ENCODE measurements at places on chromosomes 12 and 14.

DNA sequence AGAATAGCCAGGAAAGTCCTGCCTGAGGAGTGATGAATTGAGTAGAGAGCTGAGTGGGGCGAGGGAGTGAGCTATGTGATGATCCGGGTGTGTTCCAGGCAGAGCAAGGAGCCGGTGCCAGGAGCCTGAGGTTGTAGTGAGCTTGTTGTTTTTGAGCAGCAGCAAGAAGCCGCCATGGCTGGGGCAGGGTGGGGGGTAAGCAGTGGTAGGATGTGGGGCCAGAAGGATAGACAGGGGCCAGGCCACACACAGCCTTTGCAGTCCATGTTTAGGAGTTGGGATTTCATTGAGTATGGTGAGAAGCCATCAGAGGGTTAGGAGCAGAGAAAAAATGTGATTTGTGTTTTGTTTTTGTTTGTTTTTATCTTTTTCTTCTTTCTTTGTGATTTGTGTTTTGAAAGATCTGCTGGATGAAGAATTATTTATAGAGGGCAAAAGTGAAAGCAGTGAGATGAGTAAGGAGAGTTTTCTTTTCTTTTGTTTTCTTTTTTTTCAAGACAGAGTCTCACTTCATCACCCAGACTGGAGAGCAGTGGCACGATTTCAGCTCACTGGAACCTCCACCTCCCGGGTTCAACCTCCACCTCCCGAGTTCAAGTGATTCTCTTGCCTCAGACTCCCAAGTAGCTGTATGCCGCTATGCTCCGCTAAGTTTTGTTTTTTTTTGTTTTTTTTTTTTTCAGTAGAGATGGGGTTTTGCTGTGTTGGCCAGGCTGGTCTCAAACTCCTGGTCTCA, 92.3 kb upstream of the BCAT1 start:
- DNase-seq, result no peak

DNA sequence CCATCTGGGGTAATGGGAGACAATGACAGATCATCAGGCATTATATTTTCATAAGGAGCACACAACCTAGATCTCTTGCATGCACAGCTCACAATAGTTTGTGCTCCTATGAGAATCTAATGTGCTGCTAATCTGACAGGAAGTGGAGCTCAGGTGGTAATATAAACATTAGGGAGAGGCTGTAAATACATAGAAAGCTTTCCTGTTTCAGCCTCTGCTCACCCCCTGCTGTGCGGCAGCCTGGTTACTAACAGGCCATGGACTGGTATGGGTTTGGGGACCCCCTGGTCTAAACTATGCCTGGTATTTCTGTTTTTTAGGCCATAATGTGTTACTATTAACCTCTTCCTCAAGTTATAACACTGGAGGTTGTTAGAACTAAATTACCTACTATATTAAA, 1373.7 kb downstream of the LRFN5 start:
- DNase-seq, result no peak

DNA sequence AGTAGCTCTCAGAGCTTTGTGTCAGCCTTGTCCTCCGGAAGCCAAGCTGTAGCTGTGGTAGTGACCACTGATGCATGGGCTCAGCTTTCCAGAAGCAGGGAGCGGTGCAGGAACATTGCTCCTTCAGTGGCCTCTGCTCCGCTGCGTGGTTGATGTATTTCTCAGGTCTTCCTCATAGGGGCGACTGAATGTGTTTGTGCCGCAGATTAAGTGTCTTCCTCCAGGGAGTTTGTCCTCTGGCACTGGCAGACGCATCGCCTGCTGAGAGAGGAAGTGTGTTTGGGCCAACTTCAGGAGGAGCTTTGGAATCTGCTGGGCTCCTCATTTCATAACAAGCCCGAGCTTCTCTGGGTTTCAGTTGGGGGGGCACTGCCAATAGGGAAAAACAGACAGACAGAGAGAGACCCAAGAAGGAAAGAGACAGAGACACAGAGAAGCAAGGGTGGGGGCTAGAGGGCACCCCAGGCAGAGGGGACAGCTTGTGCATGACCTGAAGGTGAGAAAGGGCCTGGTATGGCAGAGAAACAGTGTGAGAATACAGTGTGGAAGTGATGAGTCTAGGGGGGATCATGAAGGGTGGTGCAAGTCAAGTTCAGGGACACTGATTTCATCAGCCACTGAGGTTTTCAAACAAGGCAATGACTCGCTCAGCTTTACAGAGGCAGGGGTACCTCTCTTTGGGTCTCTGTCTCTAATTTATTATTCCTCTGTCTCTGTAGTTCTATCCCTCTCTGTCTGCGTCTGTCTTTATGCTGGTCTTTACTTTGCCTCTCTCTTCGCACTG, 69.4 kb upstream of the PRIMA1 start:
- no peak for DNase-seq

- DNase-seq, result peak; percentile 68
Measured at GRCh38 chr12:4119157-4119761, 154.3 kb upstream of the CCND2 start.

DNA sequence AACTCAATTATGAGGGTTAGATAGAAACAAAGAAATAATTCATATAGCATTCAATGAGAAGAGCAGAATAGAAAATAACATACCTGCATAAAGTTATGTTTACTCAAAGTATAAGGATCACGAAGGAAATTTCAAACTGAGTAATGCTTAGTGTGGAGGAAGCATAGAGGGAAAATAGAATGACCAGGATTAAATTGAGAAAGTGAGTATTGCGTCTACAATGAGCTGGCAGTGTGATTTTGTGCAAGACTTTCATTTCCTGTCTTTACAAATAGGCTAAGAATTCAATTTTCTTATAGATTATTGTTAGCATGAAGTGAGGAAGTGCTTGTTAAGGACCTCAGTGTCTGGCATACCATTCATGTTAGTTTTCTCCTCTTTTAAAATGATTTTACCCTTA, 12.0 kb downstream of the ADGRD1 start:
- no peak for DNase-seq

GRCh38 chr14:74579447-74580274, 32.4 kb downstream of the LTBP2 start:
- peak; percentile 35 for DNase-seq

GRCh38 chr14:100147691-100148464, 11.6 kb downstream of the DEGS2 start:
- DNase-seq, result no peak

DNA sequence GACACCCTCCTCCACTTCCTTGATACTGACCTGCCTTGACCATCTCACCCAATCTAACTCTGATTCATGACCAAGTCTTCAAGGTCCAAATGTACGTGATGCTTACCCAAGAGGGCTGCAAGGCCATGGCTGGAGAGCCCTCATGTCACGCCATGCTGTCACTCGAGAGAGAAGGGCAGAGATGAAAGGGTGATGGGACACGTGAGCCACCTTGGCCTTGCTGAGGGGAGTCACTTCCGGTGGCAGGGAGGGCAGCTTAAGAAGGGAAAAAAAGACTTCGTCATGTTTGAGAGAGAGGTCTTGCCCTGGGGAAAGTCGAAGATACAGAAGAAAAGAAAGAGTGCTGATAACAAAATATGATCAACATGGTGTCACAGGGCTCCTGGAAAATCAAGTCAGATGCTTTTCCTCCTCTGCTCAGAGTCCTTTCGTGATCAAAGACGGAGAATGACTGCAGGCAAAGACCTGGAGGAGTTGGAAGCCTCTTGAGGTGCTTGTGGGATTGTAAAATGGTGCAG, 3.3 kb upstream of the SCARB1 start:
- no peak for DNase-seq

DNA sequence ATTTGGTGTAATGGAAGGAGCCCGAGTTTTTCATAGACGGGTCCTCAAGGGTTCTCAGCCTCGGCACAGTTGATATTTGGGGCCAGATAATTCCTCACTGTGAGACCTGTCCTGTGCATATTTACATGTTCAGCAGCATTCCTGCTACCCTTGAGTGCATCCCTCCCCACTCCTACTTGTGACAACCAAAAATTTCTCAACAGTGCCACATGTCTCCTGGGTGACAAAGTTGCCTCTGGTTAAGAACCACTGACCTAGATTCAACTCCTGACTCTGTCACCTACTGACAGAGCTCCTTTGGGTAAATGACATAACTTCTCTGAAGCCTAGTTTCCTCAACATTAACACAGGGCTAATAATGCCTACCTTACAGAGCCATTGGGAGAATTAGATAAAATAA, 60.4 kb downstream of the TTC9 start:
- DNase-seq, result no peak

GRCh38 chr12:109926488-109927210, 26.6 kb downstream of the TCHP start:
- DNase-seq, result no peak

- DNase-seq, result peak; percentile 42
Measured at GRCh38 chr14:105525861-105526775, at the start of gene TMEM121. TMEM121 (plus strand) TSS chr14:105526583; CDS start chr14:105528835, 2,252 bp downstream.

DNA sequence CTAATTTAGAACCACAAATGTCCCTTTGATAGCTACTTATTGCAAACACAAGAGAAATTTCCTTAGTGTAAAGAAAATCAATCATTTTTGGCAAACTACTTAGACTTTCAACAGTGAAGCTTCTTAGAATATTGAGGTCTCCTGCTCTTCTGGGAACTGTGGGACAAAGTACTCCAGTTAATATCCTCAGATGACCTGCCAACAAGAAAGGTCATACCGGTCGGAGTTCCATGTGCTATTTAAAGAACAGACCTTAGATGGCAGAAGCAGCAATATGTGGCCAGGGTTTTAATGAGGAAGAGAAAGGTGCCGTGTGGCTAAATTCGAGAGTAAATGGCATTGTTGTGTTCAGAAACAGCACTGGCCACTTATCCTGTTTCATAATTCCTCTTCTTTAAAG, 114.7 kb upstream of the AMIGO2 start:
- no peak for DNase-seq

GRCh38 chr12:110317911-110318310, 36.9 kb downstream of the ATP2A2 start:
- DNase-seq, result no peak

- no peak for DNase-seq
Measured at GRCh38 chr12:26029736-26030022, 71.2 kb downstream of the RASSF8 start.

DNA sequence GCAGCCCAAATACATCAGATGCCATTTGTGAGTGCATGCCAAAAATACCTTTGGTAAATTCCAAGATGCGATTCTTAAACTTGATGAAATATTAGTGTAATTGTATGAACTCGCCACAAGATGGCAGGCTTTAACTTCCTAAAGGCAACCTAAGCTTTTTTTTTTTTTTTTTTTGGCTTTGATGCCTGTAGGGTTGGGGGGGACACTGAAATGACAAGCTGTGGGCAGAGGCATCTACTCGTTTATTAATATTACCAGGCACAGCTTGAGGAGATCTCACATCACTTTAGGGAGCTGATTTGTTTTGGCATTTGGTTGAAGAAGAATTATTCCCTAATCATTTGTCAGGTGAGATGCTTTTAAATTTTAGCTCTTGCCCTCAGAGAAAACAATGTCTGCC, 126.7 kb upstream of the CCDC196 start:
- DNase-seq, result no peak

GRCh38 chr14:100741966-100742365, 15.3 kb downstream of the DLK1 start:
- no peak for DNase-seq

GRCh38 chr12:57434517-57435223, at the start of gene INHBC:
INHBC (plus strand) TSS chr12:57434784; CDS start chr12:57434887, 103 bp downstream.
- no peak for DNase-seq

DNA sequence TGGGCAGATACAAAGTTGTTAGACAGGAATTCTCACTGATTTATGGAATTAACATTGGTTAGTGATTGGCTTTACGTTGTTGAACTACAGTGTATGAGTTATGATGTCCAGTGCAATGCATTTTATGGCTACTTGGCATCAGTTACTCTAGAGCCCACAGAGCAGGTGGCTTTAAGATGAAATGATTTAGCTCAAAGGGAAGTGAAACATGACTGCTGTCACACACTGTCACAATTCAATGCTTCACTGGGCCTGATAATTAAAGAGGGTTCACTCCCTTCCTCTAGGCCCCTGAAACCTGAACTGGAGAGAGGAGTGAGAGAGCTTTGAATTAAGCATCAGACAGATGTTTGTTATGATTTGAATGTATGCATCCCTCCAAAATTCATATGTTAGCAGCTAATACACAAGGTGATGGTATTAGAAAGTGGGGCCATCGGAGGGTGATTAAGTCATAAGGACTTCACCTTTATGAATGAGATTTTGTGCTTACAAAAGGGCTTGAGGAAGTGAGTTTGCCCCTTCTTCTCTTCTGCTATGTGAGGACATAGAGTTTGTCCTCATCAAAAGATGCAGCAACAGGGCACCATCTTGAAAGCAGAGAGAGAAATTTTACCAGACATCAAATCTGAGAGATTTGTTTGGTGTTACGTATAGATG, 175.8 kb upstream of the GRIN2B start:
- no peak for DNase-seq

GRCh38 chr14:62030387-62030786, 268.2 kb downstream of the SNAPC1 start:
- DNase-seq, result no peak

Data from activated CD4-positive, CD25-positive, alpha-beta regulatory T cell treated with anti-CD3 and anti-CD28 coated beads, Interleukin-2, amount 50 U/mL, for 72 hours (primary cell).